Fibroblast of pulmonary artery (primary cell): ENCODE measurements at places on chromosomes 1 and 21.
A peak's percentile ranks its signal among the peaks of the same experiment; 100 is the strongest.

DNA sequence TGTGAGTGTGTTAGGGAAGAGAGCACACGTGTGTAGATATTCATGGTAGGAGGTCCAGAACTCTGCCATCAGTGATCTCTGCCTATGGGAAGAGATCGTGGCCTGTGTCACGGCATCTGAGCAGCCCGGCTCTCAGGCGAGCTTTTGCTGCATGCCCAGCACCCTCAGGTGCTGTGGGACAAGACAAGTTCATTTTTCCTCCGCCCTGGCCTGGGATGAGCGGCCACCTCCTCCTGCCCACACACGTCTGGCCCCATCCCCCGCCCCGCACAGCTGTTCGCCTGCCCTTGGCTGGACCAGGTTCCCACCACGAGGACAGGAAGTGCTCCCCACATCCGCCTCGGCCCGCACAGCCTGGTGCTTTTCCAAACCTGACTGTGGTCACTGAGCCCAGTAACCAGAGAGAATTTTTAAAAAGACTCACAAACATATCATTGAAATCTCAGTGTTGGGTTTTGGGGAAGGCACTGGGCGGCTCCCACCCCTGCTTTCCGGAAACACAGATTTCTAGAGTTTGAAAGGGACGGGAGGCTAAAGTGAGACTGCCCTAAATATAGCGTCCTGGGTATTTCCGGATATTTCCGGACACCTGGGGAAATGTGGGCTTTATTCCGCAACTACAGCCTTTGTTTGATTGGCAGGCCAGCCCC lies 18.0 kb downstream of the BMP8A start:
- DNase-seq, result peak; percentile 64

DNA sequence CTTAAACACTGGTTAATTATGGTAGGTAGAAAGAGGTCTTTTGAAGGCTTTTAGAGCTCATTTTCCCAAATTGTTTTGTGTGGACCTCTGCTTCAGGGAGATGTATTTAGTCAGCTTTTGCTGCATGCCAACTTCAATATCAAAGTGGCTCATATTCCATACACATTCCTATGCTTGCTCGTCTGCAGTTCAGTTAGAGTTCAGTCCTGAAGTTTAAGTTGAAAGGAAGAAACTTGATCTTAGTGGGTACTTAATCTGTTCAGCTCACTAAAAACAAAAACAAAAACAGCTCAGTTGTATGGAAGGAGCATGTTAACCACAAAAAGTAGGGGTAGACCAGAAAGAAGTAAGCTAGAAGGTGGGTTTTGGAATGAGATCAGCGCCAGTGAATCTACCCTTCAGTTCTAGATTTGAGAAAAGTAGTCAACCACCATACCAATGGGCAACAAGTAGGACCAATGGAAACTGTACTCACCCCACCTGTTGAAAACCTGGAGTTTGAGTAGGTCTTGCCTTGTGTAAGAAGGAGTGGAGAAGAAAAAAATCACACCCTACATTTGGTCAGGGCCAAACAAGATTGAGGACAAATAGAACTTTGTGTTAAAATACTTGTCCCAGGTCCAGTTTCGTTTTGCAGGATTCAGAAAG lies 58.0 kb downstream of the LEPR start:
- DNase-seq, result peak; percentile 33

DNA sequence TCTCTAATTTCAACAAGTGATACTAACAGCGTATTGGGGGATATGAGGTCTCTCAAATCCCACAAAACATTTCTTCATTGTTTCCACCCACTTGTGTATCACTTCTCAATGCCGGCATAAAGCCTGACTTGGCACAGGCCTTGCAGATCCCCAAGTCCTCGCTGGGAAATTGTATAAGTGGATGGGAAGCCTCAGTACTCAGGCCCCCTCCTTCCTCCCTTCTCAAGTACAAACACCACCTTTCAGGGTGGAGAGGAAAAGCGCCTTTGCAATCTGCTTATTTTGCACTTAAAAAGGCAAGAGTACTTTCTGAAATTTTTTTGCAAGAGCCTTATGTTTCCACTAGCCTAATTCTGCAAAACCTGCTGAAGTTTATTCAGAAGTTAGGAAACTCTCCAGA lies 25.8 kb upstream of the KLHDC8A start:
- DNase-seq, result no peak

GRCh38 chr1:97396463-97396862 lies 524.4 kb downstream of the DPYD start:
- DNase-seq, result no peak

- DNase-seq, result peak; percentile 97
These were observed 82.2 kb upstream of the ABCD3 start for GRCh38 chr1:94335950-94336349.

DNA sequence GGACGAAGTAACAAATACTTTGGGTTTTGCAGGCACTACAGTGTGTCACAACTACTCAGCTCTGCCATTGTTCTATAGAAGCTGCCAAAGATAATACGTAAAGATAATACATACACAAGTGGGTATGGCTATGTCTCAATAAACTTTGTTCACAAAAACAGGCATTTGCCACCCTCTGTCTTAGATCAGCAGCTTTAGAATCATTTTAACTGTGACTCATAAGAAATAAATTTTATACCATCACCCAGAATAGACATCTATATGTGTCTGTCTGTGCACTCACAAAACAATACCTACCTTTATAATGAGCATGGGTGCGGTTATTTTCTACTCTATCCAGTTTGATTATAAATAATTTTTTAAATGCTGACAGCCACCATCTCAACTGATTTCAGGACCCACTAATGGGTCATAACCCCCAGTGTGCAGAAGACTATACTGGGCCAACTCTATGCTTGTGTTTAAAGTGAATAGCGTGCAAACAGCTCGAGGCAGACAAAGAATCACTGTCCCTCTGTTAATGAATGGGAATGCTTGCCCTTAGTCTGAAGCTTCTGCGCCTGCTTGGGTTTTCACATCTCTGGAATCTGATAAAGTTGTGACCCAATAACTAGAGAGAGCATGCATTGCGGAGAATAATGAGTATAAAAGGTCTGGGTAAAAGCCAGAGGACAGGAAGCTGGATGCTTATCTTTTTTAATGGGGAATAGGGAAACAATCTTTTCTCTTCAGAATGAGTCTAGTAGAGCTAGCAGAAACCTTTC lies 216.2 kb downstream of the PLPP3 start:
- no peak for DNase-seq

DNA sequence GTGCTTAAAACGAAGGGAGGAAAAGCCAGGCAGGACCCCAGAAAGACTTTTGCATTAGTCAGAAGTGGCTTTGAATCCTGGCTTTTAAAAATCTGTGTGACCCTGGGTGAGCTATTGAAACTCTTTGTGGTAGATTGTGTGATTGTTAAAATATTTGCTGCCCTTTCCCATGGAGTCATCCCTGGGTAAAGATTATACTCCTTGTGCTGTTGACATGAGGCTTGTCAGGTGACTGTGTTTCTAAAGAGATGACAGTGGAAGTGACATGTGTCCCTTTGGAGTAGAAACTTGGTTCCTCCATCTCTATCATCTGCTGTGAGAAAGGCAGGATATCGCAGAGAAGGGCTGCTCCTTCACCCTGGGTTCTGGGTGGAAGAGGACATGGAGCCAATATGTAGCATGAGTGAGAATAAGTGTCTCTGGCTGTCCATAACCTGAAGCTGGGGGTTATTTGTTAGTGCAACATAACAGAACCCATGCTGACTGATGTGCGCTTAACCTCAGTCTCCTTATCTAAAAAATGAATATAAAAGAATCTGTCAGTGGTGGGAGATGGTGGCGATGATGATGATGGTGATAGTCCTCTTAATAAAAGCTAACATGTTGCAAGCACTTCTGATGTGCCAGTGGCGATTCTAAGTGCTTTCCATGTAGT lies 187.6 kb downstream of the RHOU start:
- no peak for DNase-seq

GRCh38 chr1:33583567-33583966 lies 111.1 kb downstream of the ZSCAN20 start:
- no peak for DNase-seq

- no peak for DNase-seq
These were observed 71.0 kb downstream of the OLFML2B start for GRCh38 chr1:161952607-161953172.

DNA sequence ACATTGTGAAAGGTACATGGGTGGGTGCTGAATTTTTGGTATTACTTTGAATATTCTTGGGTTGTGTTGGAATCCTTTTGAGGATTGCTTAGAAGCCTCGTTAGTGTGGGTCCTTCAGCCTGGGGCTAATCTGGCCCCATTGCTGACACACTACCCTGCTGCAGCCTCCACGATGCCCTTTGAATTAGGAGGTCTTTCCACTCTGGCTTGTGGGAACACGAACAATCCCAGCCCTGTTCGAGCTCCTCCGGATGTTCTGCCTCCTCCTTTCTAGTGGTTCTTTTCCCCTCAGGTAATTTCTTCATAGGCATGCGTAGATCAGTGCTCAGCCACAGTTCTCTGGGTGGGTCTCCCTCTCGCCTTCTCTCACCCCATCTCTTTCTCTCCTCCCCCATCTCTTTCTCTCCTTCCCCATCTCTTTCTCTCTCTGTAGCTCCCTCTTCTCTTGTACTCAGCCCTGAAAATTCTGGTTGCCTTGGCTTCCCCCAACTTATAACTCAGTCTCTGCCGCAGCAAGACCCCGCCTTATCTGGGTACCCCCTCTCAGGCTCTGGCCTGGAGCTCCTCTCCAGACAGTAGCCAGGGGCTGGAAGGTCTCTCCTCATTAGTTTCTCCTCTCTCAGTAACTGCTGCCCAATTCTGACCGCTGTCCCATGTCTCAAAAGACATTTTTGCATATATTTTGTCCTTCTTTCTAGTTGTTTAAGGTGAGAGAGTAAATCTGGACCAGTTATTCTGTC lies 46.0 kb upstream of the SLC19A1 start:
- no peak for DNase-seq

DNA sequence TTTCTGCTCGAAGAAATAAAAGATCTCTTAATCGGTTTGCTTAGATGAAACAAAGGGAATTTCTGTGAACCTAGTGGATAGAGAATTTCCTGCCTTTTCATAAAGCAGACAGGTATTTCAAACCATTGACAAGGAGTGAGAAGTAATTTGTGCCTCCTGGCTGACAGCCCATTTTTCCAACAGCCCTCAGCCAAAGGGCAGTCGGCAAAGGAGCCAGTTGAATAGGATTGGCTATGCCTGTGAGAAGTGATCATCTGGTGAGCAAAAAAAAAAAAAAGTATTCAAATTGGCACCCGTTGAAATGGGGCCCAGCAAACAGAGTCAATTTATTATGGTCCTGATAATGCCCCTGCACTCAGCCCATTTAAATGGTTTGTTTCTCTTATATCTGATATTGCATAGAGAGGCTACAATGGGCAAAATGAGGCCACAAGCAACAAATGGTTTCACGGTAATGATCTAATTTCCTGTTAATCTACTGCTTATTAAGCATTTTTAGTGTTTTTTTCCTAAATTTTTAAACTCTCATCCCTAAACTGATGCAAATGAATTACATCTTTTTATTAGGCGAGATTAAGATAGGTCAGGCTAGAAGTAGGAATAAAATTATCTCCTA lies 477.5 kb downstream of the NUF2 start:
- DNase-seq, result no peak

DNA sequence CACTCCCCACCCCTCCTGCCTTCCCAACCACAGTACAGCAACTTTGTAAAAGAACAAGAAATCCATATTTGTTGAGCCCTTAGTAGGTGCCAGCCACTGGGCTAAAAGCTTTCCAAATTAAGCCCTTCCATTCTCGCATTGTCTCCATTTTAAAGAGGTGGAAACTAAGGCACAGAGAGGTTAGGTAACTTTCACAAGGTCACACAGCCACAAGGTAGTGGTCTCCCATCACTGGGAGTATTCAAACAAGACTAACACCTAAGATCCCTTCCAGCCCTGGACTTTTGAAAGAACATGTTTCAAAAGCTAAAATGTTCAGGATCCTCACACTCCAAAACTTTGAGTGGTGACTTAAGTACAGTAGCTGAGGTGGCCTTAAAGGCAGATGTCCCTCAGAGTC lies 3.2 kb downstream of the SDC3 start:
- DNase-seq, result no peak

- DNase-seq, result no peak
These were observed 111.6 kb upstream of the ZC3H12A start for GRCh38 chr1:37362594-37363385.

DNA sequence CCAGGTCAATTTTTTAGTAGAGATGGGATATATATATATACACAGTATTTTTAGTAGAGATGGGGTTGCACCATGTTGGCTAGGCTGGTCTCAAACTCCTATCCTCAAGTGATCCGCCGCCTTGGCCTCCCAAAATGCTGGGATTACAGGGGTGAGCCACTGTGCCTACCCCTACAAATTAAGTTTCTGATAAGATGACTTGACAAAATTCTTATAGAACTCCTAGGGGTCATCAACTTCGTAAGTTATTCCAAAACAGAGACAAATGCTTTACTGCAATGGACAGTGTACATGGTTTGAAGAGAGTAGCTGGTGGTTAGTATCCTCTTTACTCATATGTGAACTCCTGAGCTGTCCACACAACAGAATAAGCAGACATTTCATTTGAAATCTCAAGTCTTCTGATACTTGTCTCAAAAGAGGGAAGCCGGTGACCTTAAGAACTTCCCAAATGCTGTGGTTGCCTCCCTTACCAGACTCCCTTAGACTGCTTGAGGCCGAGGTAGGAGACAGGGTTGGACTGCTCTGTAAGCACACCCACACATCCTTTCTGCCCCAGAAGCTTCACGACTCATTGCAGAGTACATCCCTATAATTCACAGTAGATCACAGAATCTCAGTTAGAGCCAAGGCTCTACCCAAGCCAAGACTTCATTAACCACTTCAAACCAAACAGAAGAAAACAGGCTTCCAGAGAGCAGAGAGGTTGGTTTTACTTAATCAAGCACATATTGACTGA lies 244.1 kb upstream of the IRF2BP2 start:
- no peak for DNase-seq

DNA sequence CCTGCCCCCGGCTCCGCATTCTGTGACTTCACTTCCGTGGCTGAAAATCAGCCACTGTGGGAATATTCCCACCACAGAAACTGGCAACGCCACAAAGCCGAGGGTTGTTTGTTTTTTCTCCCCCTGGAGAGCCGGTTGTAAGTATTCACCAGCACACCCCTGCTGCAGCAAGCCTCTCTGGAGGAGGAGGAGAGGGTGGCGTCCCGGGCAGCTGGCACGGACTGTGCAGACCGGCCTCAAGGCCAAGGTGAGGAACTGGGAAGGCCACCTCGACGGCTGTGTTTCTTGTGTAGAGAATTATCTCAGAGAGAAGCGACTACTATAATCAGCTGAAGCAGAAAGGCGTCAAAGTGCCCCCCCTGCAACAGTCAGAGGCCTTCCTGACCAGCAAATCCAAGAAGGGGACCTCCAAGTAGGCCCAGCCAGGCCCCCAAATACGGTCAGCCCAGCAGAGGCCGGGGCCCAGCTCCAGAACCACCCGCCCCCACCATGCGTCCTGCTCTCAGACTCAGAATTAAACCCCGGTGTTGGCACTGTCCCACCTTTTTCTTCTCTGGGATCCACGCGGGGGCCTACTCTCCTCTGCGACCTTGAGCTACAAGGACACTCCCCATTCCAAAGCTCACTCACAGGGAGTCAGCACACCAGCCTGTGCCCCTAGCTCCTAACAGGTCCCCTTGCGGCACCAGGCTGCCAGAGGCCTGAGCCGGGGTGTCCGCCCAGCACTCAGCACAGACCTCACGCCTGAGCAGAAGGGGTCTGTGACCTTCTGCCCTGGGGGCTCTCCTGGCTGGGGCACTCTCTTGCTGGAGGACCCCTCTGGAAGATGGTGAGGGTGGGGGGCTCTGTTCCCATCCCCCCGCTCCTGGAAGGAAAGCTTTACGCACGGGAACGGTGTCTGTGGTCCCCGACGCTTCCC lies 1.2 kb upstream of the SMIM1 start:
- DNase-seq, result no peak

GRCh38 chr1:88847643-88848042 lies 43.7 kb downstream of the GTF2B start:
- DNase-seq, result no peak
